ENCODE measurements at places on chromosomes 16 and 17.

DNA sequence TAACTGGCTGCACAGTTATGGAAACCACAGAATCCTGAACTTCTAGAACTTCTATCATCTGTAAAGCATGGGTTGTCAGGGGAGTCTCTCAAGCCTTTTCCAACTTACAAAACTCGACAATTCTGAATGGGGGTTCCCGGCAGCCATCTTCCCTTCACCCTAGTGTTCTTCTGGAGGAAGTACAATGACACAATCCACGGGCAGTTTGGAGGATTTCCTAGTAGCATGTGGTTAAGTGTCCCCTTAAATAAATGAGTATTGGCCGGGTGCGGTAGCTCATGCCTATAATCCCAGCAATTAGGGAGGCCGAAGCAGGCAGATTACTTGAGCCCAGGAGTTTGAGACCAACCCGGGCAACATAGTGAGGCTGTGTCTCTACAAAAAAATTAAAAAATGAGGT lies 2.1 kb downstream of the SLC16A6 start:
- DNase-seq, result no peak

DNA sequence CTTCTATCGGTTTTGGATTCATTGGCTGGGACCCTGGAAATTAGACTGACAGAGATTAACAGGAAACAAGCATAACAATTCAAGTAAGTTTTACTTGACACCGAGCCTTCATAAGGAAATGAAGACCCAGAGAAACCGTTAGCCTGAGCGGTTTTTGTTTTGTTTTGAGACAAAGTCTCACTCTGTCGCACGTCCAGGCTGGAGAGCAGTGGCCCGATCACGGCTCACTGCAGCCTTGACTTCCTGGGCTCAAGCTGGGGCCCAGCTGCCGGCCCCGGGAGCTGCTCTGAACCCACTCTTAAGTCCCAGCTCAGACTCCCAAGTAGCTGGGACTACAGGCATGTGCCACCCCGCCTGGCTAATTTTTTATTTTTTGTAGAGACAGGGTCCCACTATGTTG lies 321.3 kb downstream of the SEC14L1 start:
- no peak for DNase-seq

GRCh38 chr17:43952724-43953666 lies 745 bp downstream of the PYY start:
- no peak for DNase-seq

GRCh38 chr16:30095166-30096078 lies 591 bp downstream of the YPEL3 start:
- no peak for DNase-seq

- peak; percentile 35 for DNase-seq
These were observed 2.0 kb downstream of the ZNF319 start for GRCh38 chr16:57998486-57998885.

- no peak for DNase-seq
These were observed 53.2 kb downstream of the LMF1 start for GRCh38 chr16:917591-918061.

DNA sequence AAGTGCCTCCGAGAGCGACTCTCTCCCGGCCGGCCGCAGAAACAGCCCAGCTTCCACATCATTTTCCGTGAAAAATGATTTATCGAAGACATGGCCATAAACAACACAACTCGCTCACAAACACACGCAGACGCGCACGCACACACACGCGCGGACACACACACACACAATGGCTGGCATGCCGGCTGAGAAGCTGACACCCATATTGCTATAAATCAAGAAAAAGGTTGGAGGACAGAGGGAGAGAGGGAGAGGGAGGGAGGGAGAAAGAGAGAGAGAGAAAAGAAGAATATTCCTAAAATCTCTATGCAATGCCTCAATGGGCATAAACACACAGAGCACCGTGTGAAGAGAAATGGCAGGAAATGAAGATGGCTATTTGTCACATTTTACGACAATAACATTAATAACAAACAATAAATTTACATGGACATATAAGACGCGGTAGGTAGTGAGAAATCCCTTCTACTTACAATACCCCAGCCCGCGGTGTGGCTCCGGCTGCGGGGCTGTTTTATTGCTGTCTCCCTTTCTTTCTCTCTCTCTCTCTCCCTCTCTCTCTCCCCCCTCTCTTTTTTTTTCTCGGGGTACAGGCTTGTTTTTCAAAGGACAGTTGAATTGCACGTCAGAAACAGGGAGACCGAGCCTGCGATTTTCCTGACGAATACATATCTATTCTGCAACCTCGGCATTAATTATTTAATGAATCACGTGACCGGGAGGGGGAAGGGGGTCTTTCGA lies 9.5 kb downstream of the HOXB4 start:
- no peak for DNase-seq

DNA sequence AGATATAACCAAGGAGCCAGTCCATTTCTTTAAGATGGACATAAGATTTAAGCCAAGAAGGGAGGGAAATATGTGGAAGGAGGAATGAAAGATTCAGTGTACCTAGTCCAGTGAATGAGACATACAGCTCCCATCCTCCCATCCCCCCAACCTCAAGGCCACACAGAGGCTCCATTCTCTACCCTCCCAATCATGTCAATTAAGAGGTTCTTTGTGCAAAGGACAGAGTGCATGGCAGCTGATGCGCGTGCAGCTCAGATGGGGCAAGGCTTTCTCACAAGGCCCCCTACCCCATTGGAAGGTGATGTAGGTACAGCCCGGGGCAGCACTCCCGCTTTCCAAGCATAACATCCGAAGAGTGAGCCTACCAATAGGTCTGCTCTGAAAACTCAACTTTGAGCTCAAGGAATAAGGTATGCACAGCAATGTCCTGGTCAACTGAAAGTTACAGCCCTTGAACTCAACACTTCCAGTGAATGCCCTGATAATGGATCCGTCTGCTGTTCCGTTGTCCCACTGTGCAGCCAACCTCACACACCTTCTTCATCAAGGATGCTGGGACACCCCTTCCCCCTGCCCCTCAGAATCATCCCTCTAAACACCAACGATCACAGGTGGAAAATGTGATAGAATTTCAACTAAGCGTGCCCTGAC lies 458.1 kb downstream of the SOX9 start:
- no peak for DNase-seq

DNA sequence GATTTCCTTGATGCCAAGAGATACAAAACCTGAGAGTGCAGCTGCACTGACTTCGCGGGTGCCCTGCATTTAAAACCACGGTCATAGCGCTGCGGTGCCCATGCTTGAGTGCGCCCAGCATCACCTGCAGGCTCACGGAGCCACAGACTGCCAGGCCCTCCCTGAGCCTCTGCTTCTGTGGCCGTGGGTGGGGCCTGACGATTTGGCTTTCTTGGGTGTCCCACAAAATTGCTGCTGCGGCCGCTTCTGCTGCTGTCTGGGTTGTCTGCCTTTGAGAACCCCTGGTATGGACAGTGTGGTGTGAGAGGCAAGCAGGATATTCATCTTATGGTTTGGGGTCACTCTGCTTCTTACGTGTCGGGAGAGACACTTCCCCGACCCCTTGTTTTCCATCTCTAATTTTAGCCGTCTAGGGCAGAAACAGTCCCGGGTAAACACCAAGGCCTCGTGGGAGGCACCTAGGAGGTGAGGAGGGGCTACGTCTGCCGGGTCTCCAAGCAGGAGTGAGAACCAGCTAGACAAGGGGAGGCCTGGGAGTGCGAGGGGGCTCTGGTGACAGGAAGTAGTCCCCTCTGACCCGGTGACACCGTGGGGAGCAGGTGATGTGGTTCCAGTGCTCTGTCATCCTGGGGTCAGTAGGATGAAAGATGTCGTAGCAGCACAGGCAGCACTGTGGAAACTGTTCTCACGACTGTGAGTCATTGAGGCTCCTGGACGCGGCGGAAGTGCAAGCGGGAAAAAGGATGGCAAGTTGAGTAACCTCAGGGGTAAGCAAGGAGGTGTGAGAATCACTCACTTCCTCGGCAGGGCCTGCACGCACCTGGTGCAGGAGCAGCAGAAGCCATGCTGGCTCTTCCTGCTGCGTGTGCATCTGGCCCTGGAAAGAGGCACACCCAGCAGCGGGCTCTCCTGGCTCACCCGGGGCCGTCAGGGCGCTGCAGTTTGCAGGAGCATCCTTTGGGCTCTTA lies 176.3 kb downstream of the RPTOR start:
- DNase-seq, result peak; percentile 62

DNA sequence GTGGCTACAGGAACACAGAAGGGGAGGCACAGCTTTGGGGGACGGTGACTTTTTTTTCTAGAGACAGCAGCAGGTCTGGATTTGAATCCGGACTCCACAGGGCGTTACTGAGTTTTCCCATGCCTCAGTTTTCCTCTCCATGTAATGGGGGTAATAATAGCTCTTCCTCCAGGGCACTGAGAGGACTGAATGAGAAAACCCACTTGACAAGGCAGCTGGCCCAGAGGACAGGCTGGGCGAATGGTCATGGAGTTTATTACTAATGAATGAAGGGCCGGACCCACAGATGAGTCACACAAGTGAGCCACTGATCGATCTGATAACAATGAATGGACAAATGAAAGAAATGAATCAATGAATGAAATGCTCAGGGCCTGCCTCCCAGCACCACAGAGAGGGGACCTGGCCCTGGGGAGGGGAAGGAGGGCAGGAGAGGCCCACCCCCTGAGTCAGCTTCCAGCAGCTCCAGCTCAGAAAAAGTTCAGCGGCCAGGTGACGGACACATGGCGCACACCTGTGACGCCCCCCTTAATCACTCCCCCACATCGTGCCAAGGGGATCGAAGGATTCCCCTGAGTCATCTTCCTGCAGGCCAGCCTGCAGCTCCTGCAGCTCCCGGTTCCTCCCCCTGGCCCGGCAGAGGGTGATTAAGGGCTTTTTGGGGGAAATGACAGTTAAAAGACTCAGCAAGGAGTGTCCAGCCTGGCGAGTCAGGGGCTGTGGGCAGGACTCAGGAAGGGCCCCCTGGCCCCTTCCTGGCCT lies 54.3 kb downstream of the SOCS1 start:
- DNase-seq, result no peak

DNA sequence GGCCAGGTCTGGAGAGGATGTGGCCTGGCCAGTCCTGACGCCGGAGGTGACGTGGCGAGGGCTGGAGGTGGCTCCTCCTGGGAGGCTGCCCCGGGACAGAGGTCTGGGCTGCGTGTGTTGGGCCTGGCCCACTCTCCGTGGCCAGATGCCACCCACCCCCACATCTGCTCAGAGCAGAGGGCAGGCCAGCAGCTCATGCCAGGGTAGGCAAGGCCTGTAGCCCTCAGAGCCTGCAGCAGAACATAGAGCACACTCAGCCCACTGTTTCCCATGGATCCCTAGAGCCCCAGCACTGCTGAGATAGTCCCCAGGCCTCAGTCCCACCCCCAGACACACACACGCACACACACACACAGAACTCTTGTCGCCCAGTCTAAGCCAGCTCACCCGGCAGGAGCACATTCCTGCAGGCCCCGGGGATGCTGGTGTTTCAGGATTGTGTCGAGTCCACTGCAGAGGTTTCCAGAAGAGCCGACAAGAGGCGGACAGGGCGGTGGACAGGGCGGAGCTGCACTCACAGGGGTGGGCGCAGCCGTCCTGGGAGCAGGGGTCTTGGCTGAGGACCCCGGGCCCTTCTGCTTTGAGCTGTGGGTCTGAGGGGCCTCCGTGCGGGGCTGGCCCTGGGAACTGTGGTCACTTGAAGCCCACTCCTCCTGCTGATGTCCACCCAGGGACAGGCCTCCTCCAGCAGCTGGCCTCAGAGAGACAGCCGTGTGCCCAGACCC lies 33.4 kb downstream of the SOX8 start:
- no peak for DNase-seq

DNA sequence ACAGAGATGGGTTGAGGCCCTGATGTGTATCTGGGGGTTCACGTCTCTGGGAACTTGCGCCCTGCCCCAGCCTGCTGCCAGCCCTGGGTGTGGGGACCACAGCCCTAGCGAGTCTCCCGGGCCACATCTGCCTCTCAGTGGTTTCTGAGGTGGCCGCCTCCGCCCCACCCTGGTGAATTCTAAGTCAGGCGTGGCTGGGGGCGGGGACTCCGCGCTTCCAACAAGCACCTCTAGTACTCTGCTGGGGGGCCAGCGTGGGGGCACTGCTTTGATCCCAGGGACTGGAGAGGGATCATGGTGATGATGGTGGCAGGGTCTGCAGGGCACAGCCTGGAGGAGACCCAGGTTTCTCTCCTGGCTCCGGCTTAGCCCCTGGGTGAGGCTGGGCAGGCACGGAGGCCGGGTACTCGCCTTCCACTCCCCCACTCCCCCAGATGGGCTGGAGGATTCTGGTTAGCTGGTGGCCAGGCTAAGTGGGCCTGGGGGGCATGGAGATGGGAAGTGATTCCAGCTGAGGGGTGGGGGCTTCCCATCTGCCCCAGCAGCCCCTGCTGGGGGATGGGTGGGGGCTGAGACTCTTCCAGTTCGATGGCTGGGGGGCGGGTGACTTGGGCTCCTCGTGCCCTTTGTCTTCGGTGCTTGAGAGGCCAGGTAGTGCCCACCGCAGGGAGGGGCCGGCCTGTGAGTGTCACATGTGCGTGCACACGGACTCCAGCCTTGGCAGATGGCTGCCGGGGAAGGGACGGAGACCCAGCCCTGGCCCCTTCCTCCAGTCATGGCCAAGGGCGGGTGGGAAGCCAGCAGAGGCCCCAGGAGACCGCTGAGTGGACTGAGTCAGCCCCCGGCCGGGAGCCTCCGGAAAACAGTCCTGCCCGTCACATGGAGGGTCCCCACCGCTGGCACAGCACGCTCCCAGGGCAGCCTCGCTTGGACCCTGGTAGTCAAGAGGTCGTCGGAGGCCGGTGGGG lies 3.9 kb downstream of the GLIS2 start:
- DNase-seq, result no peak

GRCh38 chr17:47652570-47652969 lies 2.9 kb downstream of the KPNB1 start:
- no peak for DNase-seq

DNA sequence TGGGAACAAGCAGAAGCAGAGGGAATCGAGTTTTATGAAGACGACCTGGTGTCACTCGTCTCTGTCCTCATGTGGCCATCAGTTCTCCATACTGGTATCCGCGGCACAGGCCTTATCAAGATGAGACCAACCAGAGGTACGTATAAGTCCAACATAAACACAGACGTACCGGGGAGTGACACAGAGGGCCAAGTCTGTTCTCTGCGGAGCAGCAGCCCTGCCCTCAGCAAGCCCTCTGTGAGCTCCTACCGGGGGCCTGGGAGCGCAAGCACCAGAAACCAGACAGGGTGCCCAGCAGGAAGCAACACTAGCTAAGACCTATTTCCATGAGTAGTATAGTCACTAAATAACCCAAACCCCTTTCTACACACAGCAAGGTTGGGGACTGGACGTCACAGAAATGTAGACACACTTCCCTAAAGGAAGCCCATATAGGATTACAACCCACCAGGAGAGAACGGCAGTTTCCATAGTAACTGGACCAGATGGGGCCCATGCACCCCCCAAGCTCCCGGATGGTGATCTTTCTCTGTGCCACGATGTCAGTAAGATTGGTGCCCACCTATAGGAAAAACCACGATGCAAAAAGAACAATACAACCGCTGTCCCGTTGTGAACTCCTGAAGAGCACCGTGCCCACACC lies 911 bp downstream of the ARL16 start:
- no peak for DNase-seq

GRCh38 chr16:12527071-12527470 lies 276.6 kb downstream of the CPPED1 start:
- no peak for DNase-seq
